ENCODE measurements at places on chromosomes 12 and 14. TPM values are rescaled to one million over a fixed set of nuclear protein-coding genes. Genes with fewer than 3 reads are reported as not detected.

DNA sequence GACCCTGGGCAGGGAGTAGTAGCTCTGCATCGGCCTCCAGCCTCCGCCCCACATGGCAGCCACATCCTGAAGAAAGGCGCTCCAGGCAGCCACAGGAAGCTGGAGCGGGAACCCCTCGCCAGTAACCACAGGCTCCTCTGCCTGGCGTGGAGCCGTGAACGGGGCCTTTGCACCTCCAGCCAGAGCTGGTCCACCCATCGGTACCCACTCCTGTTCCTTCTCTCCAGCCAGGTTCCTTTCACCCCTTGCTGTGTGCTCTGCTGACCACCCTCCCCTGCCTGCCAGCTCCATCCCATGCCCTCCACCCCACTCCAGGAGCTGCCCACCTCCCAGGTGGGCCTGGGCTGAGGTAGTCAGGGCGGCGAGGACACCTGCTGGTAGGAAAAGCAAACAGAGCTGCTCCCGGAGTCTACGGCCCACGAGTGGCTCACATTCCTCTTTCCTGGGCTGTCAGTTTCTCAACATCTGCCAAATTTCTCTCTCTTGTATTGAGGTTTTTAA, 2.7 kb downstream of the TGFB3 start:
- no peak for DNase-seq

DNA sequence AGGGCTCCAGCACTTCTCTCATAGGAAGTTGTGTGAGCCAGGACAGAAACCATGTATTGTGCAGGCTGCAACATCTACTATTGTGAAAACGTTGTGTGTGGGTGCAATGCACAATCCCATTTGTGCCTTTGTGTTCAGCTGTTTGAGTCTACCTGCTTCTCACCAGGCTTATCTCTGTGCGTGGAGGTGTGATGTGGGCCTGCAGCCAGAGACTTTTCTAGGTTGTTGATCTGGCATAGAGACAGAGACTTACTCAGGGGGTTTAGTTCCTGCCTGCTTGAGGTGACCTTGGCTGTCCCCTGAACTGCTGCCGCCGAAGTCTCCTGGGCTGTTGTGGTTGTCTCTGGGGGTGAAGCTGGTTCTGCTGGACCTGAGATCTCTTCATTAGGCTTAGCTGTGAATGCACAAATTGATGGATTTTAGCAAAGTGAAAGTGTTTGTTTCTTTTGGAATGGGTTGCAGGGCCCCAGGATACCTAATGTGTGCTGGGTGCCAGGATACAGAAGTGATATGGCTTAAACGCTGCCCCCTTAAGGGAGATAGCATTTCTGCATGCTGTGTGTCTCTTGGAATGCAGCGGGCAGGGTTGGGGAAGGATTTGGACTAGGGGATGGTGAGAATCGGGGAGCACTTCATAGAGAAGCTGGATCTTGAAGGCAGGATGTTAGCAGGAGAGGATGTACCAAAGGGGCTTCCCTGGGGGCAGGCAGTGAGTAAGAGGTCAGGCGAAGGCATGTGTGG, 2.5 kb downstream of the LACRT start:
- no peak for DNase-seq

GRCh38 chr14:75168586-75169335, 7.7 kb downstream of the TMED10 start:
- DNase-seq, result no peak

GRCh38 chr14:59868021-59868420, 2.6 kb downstream of the RTN1 start:
- DNase-seq, result no peak

DNA sequence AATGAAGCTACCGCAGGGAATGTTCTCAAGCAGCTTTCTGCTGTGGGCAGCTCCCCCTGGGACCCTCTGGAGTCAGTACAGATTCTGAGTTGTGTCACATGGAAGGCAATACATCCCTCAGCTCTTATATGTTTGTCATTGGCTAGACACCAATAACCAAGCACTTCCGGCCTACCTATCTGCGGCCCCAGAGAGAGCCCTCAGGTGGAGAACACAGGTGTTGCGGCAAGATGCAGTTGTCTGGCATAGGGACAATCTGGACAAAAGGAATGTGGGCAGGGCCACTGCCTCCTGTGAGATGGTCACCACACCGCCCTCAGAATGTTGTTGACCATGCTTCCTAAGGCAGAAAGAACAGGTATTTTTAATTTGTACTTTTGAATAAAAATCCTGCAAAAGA, 118.7 kb downstream of the BRMS1L start:
- no peak for DNase-seq

- DNase-seq, result no peak
These were observed 15.1 kb downstream of the LRTM2 start for GRCh38 chr12:1835211-1836131.

DNA sequence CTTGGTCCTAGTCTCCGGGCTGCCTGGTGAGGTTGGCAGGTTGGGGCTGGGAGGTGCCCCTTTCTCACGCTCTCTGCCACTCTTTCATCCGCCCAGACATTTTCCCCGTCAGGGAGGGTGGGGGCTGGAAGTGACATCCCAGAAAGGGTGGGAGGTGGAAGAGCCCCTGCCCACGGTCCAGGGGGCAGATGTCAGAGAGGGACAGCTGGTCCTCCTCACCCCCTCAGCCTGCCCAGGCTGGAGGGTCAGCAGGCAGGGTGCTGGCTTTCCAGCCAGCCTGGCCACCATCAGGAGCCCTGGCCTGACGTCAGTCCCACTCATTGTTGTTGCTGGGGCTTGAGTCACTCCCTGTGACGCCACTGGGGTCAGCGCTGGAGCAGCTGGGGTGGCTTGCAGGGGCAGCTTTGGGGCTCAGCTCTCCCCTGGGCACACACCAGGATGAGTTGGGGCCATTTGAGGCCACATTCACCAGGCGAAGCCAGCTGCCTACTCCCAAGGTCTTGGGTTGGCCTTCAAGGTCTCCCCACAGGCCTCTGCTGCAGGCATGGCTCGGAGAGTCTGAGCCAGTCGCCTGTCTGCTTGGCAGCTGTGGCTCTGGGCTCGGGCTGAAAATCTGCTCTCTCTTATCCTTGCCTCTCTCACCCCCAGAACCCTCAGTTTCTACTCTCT, 5.7 kb upstream of the ATG101 start:
- DNase-seq, result peak; percentile 58

RFLNA gene
- total RNA-seq, result 7.7 TPM

GRCh38 chr12:131850856-131851559, 22.8 kb downstream of the MMP17 start:
- no peak for DNase-seq

- DNase-seq, result no peak
These were observed 103.1 kb downstream of the METTL25 start for GRCh38 chr12:82461393-82461792.

All from MG63 (cell line).